Stimulated activated CD4-positive, alpha-beta T cell treated with anti-CD3 and anti-CD28 coated beads, TNF-alpha, amount 100 ng/mL, for 4 hours (primary cell): ENCODE measurements at places on chromosomes 1 and 21.

DNA sequence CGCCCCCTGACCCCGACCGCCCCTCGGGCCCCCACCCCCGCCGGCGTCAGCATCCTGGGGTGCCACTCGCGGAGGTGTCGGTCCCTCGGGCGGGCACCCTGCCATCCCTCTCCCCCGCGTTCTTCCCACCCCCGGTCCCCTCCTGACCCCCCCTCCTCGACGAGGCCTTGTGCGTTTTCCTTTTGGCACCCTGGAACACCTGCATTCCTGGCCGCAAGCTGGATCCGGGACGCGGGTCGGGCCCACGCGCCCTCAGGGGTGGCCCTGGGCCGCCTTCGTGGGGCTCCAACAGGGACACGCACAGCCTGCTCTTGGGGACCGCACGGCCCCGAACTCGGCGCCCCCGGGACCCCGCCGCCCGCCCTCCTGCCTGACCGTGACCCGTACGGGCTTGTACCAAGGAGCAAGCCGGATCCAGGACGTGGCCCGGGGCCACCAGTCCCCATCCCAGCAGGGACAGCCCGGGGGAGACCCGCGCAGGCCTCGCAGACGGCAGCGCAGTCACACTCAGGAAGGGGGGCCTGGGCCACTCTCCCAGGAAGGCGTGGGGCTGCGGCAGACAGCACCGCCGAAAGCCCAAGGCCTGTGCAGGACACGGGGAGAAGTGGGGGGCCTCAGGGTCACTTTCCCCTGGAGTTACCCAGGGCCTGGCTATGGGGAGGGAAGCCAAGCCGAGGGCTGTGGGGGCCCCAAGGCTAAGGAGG is 579 bp upstream of the SLC19A1 start:
- no peak for DNase-seq

GRCh38 chr1:156895927-156896326 is 2.4 kb downstream of the PEAR1 start:
- DNase-seq = no peak

DNA sequence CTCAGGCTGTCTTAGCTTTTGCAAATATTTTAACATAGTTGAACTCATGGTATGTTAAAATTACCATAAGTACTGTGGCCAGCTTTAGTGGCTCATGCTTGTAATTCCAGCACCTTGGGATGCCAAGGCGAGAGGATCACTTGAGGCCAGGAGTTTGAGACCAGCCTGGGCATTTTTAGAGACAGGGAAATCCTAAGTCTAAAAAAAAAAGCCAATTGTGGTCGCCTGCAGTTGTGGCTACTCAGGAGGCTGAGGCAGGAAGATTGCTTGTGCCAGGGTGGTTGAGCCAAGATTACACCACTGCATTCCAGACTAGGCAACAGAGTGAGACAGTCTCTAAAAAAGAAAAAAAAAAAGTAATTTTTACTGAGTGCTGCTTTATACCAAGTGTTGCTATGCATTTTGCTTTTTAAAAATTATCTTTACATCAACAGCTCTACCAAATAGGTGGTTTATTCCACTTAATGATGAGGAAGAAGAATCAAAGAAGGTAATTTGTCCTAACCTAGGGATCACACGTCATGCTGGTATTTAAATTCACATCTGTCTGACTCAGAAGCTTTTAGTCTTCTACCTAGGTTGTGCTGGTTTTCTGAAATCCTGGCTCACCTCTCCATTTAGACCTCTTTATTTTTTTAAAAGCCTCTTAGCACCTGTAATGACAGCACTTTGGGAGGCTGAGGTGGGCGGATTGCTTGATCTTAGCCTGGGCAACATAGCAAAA is 16.8 kb downstream of the PPP1R12B start:
- DNase-seq = no peak

GRCh38 chr1:217088521-217089284 is 365.5 kb upstream of the ESRRG start:
- no peak for DNase-seq

DNA sequence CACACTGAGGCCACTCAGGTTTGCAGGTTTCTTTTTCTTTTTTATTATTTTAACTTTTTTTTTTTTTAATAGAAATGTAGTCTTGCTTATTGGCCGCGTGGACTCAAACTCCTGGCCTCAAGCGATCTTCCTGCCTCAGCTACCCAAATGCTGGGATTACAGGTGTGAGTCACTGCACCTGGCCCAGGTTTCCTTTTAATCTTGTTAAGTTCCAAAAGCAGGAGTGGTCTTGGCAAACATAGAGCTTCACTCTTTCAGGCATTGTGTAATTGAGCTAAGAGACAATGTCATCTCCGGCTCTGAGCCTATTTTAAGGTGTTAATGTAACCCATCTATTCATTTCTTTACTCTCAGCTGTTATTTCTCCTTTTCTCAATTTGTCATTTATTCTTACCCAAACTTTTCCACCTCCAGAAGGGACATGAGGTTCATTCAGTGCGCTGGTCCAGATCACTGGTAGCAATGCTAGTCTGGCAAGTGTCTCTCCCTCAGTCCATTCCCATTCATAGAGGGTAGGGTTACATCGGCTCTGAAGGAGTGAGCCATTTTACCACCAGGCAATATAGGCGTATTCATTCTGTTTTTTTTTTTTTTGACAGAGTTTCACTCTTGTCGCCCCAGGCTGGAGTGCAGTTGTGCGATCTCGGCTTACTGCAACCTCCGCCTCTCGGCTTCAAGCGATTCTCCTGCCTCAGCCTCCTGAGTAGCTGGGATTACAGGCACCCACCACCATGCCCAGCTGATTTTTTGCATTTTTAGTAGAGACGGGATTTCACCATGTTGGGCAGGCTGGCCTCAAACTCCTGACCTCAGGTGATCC is 11.3 kb upstream of the MFSD2A start:
- DNase-seq = no peak

DNA sequence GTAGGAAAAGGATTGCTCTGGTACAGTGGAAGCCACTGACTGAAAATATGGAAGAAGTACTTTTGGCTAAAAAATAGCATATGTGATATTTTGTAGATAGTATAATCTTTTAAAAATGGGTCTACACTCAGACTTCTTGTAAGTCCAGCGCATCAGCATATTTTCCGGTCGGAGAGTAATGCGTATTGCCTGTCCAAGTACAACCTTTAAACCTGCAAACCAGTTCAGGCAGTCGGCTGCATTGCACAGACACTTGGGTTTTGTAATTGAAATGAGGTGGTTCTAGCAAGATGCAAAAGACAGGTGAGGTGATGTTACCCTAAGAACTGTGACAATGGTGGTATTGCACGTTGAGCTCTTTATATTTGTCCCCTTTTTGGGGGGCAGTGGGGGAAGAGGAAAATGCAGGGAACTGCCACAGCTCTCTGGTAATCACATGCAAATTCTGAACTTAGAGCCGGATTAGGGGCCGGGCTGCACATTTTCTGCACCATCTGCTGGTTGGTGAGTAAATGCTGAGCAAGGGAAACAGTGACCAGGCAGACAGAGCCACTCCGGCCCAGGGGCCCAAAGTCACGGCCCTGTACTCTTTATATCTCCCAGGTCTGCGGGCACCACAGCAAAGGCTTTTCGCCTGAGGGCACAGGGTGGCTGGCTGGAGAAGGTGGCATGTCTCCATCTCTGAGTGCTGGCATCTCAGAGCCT is 2.3 kb downstream of the GPR137B start:
- no peak for DNase-seq

GRCh38 chr1:221664253-221664652 is 77.6 kb downstream of the DUSP10 start:
- DNase-seq = no peak

- DNase-seq = no peak
These were observed at the start of gene EVA1B for GRCh38 chr1:36323636-36324352. EVA1B (minus strand) TSS chr1:36323645; CDS start chr1:36323037, 608 bp downstream.

- DNase-seq = no peak
These were observed 127.8 kb downstream of the TBX19 start for GRCh38 chr1:168408539-168408865.

GRCh38 chr1:198934901-198935305 is 296.1 kb downstream of the PTPRC start:
- DNase-seq = no peak

GRCh38 chr1:159827102-159827490 is 423 bp downstream of the SLAMF8 start:
- no peak for DNase-seq

DNA sequence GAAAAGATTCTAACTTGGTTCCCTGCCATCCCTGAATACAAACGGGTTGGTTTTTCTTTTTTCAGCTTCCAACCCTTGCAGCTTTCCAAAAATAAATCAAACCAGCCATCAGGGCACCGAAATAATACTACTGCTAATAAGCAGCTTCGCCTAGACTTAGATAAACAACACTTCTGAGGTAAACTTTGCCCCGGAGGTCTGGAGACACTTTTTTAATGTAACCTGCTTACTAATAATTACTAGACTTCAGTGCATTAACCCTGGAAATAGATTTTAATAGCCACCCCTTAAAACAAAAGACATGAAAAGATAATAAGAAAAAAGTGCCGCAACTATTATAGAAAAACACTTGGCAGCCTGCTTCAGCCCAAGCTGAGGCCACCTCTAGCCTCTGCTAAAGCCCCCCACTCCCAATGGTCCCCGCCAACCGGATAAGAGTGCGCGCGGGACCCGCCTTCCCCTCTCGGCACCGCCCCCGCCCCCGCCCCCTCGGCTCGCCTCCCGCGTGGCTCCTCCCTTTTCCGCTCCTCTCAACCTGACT is 405 bp upstream of the GADD45A start:
- no peak for DNase-seq

DNA sequence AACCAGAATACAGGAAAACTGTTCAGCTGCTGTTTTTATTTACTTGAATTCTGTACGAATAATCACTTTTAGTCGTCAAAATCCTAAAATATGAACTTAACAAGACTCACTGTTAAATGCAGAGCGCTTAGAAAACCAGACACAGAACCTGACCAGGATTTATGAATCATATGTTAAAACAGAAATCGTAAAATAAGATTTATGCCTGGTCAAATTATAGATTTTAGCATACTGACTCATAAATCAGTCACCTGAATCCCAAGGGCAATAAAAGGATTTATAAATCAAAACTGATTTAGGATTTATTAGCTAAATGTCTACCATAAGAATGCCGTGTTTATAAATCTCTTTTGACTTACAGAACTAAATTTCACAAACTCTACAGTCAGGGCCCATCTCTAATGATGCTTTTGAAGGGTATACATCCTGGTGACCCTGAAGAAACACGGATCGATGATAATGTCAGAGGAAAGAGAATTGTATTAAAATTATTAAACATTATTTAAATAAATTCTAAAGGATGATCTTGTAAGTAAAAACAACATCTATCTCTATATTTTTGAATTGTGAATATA is 28.8 kb downstream of the CYYR1 start:
- DNase-seq = no peak

DNA sequence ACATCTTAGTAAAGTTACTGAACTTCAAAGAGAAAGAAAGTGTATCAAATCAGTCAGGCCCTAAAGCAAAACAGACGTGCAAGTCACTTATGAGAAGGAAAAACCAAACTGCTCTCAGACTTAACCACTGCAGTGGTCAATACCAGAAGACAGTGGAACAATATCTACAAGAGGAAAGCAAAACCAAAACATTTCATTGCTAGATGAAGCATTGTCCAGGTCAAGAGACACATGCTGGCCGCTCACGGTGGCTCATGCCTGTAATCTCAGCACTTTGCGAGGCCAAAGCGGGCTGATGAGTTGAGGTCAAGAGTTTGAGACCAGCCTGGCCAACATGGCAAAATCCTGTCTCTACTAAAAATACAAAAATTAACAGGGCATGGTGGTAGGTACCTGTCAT is 82.0 kb upstream of the MROH9 start:
- DNase-seq = no peak

DNA sequence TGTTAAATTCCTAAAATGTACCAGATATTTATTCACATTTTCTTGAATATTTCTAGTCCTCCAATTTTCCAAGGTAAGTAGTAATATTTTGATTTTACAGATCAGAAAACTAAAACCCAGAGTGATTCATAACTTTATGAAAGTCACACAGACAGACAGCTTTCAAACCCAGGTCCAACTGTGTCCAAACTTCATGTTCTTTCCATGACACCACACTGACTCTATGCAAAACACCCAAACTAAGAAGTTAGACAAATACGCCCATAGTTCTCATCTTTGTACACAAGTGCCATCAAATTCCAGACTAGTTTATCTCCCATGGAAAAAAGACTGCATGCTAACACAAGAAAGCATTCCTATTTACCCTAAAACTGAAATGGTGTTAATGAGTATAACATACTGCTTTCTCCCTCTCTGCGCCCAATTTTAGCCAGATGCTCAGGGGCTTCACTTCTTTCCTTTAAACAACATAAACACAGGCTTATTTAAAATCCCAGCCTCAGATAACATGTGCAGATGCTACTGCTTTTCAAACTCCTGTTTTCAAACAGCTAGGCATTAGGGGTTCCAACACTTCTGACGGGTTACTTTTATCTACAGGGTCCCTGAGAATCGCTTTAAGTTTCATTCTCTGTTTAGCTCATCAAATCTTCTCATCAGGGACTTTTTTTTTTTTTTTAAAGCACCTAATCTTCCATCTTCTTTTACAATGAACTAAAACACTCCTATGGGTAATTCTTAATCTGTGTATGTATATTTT is 44.6 kb downstream of the WASF2 start:
- DNase-seq = no peak
